ENCODE measurements at places on chromosomes 4 and X. TPM values are rescaled to one million over a fixed set of nuclear protein-coding genes. Genes with fewer than 3 reads are reported as not detected.

DCAF4L1 gene
- under 0.01 TPM for total RNA-seq

NUDT11 gene
- 10.3 TPM for total RNA-seq

SNX12 gene
- 88.8 TPM for total RNA-seq

SLC10A7 gene
- total RNA-seq: 7.6 TPM

ZNF182 gene
- 3.0 TPM for total RNA-seq

ARL9 gene
- total RNA-seq: 0.17 TPM

FRMPD4 gene
- total RNA-seq: 2.8 TPM

FLNA gene
- total RNA-seq: 1,846 TPM

SULT1B1 gene
- total RNA-seq: under 0.01 TPM

SLC2A9 gene
- 2.8 TPM for total RNA-seq

SSX4B gene
- not detected for total RNA-seq

NAA11 gene
- total RNA-seq: not detected

COL4A6 gene
- 1.5 TPM for total RNA-seq

CT45A5 gene
- not detected for total RNA-seq

IRF2 gene
- total RNA-seq: 29.7 TPM

AFP gene
- total RNA-seq: 0.15 TPM

CPZ gene
- 0.58 TPM for total RNA-seq

DCAF16 gene
- total RNA-seq: 17.6 TPM

NOA1 gene
- total RNA-seq: 29.6 TPM

PNMA3 gene
- 0.66 TPM for total RNA-seq

PRSS12 gene
- 158 TPM for total RNA-seq

P2RY10 gene
- not detected for total RNA-seq

BOD1L1 gene
- 30.0 TPM for total RNA-seq

OPRPN gene
- not detected for total RNA-seq

FGF2 gene
- total RNA-seq: 30.8 TPM

PDS5A gene
- total RNA-seq: 62.1 TPM

KLF8 gene
- total RNA-seq: 2.8 TPM

CLDN24 gene
- not detected for total RNA-seq

RTL9 gene
- total RNA-seq: 0.17 TPM

USP26 gene
- not detected for total RNA-seq

MGARP gene
- total RNA-seq: 12.6 TPM

NKX6-1 gene
- 18.6 TPM for total RNA-seq

ARHGEF38 gene
- total RNA-seq: not detected

PABPC5 gene
- 2.9 TPM for total RNA-seq

BMPR1B gene
- total RNA-seq: 1.6 TPM

WAS gene
- 0.17 TPM for total RNA-seq

CSAG1 gene
- total RNA-seq: not detected

PCDH19 gene
- total RNA-seq: under 0.01 TPM

GPC4 gene
- total RNA-seq: 0.33 TPM

PABPC1L2B gene
- not detected for total RNA-seq

SPIN2B gene
- total RNA-seq: 8.4 TPM

CCDC110 gene
- 2.5 TPM for total RNA-seq

FGFR3 gene
- total RNA-seq: 0.33 TPM

PDCL2 gene
- total RNA-seq: not detected

SPANXB1 gene
- not detected for total RNA-seq

PF4V1 gene
- 0.58 TPM for total RNA-seq

GPR173 gene
- 6.3 TPM for total RNA-seq

TENM3 gene
- 13.2 TPM for total RNA-seq

DCHS2 gene
- total RNA-seq: not detected

ARHGEF9 gene
- total RNA-seq: 20.8 TPM

H2BW1 gene
- total RNA-seq: not detected

ESX1 gene
- not detected for total RNA-seq

GAGE12J gene
- total RNA-seq: not detected

FATE1 gene
- total RNA-seq: not detected

C4orf54 gene
- not detected for total RNA-seq

STK32B gene
- total RNA-seq: 0.50 TPM

USP17L30 gene
- total RNA-seq: not detected

Data from smooth muscle cell of trachea (primary cell).